Left ventricle myocardium superior (tissue), 1 donor: ENCODE measurements at places on chromosomes 3 and 15. TPM values are rescaled to one million over a fixed set of nuclear protein-coding genes. Genes with fewer than 3 reads are reported as not detected.

The CLDN16 gene
- total RNA-seq: not detected

The REC114 gene
- 0.84 TPM for total RNA-seq

The GRIP2 gene
- total RNA-seq: 37.0 TPM

The KBTBD13 gene
- 10.6 TPM for total RNA-seq

The CRTC3 gene
- 29.8 TPM for total RNA-seq

The ATP10A gene
- 1.2 TPM for total RNA-seq

The ALDH1L1 gene
- total RNA-seq: 16.6 TPM

The CILP gene
- total RNA-seq: 7.8 TPM

The KIAA1143 gene
- total RNA-seq: 37.2 TPM

- no peak for DNase-seq
Observed at GRCh38 chr3:61172203-61172602, 79.0 kb downstream of the FHIT start.

DNA sequence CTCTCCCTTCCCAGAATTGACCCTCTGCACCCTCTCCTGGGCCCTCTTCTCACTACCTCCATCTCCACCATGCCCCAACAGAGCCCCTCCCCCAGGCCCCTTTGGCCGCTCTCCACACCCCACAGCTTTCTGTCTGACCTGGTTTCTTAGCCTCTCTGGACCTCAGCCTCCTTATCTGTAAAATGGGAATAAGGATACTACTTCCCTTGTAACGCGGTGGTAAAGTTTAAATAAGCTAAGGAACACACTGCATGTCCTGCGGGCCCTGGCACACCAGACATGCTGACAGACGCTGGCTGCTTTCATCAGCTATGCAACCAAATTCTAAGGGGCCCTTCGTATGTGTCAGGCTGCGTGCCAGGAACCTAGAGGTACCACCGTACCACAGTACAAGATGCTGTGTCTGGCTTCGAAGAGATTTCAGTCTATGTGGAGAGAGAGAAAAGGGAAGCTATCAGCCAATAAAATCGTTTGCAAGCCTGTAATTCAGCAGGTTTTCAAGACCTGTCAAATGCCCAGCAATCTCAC, 777 bp upstream of the SLC51A start:
- DNase-seq: no peak

- DNase-seq: no peak
Observed at GRCh38 chr3:47871389-47871788, 68.5 kb downstream of the DHX30 start.

DNA sequence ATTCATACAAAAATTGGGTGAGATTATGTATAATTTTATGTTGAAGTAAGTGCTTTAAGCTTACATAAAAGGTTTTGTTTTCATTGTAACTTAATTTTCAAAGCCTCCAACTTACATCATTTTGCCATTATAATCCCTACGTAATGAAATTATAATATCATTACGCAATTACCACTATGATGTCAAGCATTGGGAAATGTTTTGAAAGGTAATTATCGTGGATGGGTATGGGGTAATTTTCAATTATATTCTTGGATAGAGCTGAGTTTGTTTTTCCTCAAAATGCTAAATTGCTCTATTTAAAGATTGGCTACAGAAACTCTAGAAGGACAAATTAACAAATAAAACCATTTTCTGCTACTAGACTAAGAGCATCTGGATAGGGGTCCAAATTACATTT, 80.2 kb upstream of the FAM3D start:
- no peak for DNase-seq

GRCh38 chr3:195095704-195096036, 175.3 kb downstream of the XXYLT1 start:
- DNase-seq: no peak

DNA sequence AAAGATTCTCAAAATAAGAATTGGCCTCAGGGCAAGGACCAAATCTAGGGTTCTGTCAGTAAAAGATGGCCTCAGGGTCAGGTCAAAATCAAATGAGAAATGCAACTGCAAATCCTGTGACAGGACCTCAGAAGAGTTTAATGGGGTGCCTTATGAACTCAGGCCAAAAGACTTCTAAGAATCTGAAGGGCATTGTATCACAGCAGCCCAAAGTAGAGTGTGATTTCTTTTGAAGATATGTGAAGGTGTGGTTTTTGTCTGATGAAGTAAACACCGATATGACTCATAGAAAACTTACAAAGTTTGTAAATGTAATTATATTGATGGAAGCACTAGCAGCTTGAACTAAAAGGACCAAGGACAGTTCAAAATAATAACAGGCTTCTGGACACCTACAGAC, 966.1 kb downstream of the AGBL1 start:
- no peak for DNase-seq

DNA sequence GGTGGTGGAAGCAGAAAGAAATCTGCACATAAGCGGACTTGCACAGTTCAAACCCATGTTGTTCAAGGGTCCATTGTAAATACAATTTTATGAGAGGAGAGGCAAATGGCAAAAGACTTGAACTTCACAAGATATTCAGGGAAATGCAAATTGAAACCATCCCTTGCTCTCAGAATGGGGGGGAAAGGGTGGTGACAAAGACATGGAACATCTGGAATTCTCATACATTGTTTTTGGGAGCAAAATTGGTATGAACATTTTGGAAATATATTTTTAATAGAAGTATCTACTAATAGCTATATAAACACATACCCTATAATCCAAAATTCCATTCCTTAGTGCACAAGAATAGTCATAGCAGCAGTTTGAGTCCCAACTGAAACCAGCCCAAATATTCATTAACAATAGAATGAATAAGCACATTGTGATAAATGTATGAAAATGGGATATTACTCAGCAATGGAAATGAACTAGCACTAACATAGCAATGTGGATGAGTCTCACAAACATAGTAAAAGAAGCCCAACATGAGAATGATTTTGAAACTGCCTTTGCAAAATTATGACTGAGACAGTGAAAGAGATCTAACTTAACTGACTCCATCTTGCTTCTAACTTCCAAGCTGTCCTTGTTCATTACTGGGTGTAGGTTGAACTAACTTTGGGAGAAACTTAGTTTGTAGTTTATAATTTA, 77.2 kb downstream of the CD200R1L start:
- no peak for DNase-seq

DNA sequence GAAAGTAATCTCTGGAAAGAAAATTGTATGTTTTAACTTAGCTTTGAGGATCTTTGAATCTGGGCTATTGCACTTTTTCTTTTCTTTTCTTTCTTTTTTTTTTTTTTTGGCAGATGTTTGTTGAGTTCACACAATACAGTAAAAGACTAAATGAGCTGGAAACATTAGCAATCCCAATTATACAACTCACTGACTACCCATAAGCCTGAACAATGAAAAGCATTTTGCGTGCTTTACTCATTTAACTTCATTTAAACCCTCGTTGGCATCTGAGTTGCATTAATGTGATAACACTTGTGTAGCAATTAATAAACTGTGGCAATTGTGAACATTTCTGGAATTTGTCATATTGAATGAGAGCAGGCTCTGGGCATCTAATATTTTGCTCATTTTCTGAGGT, 269.4 kb upstream of the RBMS3 start:
- DNase-seq: no peak

GRCh38 chr3:27378331-27378730, 9.1 kb upstream of the NEK10 start:
- no peak for DNase-seq

- DNase-seq: no peak
Observed at GRCh38 chr15:98034731-98035130, 74.2 kb downstream of the ARRDC4 start.

DNA sequence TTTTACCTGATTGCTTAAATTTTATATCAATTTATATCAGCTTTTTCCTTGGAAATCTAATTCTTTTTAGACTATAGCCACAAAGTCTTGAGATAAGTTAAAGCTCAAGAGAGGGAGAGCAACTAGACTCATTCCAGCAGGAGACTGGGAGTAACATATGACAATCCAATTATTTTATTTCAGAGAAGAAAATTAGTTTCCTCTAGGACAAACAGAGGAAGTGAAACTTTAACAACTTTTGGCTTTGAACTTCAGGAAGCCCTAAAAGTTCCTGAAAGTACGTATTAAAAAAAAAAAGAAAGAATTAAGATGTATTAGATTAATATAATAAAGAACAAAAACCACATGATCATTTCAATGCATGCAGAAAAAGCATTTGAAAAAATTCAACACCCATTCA, 13.9 kb upstream of the UBE2E2 start:
- DNase-seq: no peak

DNA sequence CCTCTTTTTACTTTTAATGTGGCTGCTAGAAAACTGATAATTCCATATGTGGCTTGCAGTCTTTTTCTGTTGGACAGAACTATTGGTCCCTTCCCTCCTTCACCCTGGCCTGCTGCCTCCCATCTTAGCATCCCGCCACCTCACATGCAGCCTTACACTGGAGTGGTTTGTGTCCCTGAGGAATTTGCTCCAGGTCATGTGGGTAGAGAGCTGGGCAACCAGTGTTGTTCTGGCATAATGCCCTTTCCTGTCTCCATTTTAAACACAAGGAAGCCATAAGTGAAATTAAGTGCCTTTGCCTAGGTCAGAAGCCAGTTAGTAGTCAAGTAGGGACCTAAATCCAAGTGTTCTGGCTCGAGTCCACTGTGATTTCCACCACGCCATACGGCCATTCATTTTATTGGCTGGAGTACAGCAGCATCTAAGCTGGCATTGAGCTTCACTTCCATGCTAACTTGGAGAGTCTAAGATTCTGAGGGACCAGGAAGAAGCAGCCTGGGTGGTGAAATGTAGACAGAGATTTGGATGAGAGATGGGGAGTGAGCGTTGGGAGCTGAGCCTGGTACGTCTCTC, 46.0 kb upstream of the PLXNA1 start:
- DNase-seq: no peak

DNA sequence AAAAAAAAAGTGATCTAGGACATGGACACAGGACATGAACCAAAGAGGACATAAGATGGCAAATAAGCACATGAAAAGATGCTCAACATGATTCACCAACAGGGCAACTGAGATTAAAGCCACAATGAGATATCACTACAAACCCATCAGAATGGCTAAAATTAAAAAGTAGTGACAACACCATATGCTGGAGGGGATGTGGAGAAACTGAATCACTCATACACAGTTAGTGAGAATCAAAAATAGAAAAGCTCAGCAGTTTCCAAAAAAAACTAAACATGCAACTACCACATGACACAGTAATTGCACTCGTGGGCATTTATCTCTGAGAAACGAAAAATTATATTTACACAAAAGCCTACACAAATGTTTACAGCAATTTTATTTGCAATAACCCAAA, 27.9 kb upstream of the ACKR4 start:
- no peak for DNase-seq

GRCh38 chr3:8856071-8856470, 86.7 kb upstream of the OXTR start:
- no peak for DNase-seq

DNA sequence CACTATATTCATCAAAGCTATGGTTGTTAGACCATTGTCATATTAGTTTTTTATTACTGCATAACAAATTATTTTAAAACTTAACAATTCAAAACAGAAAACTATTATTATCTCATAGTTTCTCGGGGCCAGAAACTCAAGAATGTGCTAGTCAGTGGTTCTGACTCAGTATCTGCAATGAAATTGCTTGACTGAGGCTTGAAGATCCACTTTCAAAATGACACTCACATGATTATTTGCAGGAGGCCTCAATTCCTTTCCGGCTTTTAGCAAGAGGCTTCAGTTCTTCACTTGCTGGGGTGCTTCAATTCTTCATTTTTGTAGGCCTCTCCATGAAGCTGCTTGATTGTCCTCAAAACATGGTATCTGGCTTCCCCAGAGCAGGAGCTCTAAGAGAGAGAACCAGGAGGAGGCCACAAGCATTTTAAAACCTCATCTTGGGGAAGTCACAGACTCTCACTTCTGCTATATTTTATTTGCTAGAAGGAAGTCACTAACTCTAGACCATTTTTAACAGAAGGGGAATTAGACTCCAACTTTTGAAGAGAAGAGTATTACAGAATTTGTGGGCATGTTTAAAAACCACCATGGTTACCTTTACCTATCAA, 383.7 kb downstream of the MFSD1 start:
- DNase-seq: no peak

DNA sequence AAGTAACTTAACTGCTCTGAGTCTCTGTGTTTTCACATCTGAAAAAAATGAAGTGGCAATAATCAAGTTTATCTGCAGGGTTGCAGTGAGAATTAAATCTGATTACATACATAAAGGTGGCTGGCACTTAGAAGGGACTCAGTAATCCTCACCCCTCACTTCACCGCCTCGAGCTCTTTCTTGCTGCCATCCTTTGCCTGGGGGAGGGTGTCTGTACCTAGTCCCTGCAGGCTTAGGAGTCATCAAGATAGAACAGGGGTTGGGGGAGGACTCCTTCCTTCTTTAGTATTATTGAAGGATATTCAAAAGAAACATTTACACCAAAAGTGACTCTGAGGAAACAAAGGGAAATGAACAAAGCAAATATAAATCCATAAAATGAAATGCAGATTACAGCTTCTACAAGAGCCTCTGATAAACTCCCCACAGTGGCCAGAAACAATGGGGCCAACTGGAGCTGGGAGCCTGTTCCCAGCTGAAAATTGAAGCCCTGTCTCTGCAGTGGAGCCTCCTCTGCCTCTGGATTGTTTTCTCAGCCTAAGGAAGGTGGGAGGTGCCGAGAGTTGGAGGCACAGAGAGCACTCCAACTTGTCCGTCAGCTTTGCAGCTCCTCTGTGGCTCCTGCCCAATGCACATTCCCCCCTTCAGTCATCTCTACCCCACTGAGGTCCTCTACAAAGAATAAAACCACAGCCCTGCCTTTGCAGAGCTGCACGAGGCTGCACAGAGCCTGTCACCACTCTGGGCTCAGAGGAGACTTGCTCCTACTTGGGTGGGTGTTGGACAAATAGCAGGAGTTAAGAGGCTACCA, 41.8 kb downstream of the CRYGS start:
- DNase-seq: no peak

- no peak for DNase-seq
Observed at GRCh38 chr15:29689287-29689986, 132.8 kb downstream of the TJP1 start.

GRCh38 chr15:96200357-96200967, 130.0 kb upstream of the NR2F2 start:
- no peak for DNase-seq

GRCh38 chr3:47057212-47057671, 77.8 kb downstream of the NBEAL2 start:
- DNase-seq: no peak

GRCh38 chr3:121836064-121836463, 1.1 kb downstream of the EAF2 start:
- no peak for DNase-seq

DNA sequence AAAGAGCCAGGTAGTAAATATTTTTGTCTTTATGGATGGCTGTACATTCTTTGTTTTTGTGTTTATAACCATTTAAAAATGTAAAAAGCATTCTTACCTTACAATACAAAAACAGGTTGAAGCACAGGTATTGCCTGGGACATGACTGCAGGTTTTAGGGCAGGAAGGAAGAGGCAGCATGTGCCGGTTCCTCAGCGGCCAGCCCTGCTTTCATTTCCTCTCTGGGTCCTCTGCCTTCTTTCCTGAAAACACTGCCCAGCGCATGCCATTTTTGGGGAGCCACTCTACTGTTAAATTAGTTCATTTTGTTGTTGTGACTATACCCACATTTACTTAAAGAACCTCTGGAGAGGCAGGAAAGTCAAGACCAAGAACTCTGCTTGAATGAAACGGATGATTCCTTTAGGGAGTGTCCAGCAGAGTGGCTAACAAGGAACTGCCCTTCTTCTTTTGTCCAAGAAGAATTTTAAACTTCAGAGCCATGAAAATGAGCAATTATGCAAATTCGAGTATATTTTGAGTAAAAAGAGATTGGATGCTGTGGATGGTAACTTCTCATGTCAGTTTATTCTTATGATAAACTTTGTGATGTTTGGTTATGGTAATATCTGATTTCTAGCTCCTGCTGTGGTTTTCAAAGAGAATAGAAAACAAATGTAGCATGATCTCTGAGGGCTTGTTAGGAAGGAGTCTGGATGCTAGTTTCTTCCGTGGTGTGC, 52.7 kb downstream of the SACM1L start:
- DNase-seq: no peak
